ENCODE measurements at places on chromosomes 5 and 9.

GRCh38 chr9:91714020-91714806, 235.8 kb downstream of the ROR2 start:
- no peak for DNase-seq

DNA sequence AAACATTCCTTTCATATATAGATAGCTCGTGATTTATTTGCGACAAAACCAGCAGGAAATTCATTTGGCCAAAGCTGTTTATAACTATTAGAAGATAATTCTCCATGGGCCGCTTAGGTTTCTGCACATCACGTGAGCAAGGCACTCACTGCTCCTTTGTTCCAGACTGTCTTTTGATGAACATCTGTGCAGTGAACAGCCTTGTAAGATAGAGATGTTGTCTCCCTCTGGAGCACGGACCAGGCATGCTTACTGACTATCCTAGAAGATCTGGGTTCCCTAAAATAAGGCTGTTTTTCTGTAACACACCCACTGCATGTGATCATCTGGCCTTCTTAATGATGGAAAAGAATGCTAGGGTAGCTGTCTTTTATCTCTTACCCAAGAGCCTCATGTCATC, 30.9 kb downstream of the YIPF5 start:
- DNase-seq: no peak

GRCh38 chr5:35220967-35221366, 9.3 kb downstream of the PRLR start:
- DNase-seq: no peak

DNA sequence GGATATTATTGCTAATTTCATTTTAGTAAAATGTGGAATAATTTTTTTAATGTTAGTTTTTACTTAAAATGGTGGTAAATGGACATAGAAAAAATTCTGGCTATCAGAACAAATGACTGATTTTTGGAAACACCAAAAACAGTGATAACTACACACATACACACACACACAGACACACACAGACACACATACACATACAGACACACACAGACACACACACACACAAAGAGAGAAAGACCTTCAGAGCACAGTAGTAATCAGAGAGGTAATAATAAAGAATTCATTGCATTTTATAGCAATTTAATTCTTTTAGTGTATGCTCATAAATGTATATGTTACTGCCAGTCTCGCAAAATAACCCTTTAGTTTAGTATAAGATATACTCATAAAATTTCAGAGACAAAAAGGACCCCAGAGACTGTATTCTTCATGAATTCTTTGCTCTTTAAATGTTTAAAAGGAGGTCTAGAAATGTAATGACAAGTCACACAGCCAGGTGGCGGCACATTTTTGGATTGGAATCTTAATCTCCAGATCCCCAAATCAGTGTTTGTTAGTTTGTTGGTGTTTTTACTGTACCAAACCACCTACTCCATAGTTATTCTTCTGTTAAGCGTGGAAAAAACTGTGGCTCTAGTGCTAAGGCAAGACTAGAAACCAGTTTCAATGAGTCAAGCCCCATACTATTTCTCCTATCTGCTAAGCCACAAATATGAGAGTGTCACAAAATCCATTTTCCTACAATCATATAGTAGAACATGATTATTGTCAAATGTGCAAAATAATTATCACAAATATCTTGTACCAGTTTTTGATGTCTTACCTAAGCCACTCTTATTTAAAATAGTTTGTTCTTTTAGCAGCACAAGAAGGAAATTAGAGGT, 109.9 kb downstream of the EDIL3 start:
- DNase-seq: no peak

- DNase-seq: no peak
These were observed 23.8 kb downstream of the SLC12A7 start for GRCh38 chr5:1088031-1088430.

DNA sequence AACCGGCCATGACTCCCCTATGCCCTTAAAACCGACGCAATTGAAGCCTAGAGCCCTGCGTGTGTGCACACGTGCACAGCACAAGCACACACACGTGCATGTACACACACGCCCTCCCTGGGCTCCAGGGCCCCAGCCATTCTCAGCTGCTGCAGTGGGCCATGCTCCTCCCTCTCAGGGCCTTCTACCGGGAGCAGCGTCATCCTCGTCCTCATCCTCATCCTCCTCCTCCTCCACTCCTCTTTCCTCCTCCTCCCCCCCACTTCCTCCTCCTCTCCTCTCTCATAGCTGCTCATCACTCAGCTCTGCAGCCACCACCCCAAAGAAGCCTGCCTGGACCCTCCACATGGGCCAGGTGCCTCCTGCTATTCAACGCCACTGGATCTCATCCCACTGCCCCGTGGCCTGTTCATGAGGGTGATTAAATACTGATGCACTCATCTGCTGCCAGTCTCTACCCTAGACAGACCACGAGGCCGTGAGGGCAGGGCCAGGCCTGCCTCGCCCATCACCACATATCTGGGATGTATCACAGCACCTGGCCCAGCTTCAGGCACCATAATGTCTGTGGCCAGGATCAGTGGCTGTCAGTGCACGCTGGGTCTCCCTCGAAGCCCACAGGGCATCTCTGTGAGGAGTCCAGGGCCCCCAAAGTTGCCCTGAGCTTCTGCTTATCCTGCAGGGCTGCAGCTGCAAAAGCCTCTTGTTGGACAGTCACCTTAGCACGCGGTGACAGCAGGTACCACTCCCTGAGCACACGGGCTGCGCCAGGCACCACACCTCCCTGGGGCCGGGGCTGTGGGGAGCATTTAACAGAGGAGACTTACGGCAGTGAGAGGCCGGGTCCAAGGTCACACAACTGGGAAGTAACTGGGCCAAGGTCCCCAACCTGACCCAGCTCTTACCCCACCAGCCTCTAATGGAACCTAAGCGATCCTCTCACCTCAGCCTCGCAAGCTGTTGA, 9.8 kb downstream of the FAM78A start:
- no peak for DNase-seq

DNA sequence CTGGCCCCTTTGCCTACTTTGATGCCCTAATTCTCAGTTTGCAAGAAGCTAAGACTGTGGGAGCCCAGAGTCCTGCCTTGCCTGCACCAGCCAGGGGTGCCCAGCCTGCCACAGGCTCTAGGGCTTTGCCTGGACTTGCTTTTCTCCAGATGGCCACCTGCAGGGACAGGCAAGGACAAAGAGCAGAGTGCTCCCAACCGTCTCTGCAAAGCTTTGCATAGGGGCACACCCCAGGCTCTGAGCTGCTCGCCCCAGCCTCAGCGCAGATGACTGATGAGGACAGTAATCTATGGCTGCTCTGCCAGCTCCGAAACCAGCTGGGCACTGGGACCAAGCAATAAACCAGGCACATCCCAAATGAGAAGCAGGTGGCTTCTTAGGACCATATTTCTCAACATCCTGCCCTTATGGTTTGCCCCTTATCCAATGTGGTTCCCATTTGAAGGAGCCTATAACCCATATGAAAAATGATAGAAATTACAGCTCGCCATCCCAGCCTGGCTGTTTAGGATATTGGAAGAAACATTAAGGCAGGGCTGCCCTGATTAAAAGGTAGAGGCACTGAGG, 25.4 kb upstream of the TCF7 start:
- DNase-seq: no peak

DNA sequence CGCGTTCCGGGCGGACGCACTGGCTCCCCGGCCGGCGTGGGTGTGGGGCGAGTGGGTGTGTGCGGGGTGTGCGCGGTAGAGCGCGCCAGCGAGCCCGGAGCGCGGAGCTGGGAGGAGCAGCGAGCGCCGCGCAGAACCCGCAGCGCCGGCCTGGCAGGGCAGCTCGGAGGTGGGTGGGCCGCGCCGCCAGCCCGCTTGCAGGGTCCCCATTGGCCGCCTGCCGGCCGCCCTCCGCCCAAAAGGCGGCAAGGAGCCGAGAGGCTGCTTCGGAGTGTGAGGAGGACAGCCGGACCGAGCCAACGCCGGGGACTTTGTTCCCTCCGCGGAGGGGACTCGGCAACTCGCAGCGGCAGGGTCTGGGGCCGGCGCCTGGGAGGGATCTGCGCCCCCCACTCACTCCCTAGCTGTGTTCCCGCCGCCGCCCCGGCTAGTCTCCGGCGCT, at the start of gene DAPK1:
TSS of gene DAPK1 (plus strand) at position 264 of the 442 bp plus-strand sequence. CDS start 1,211 bp downstream, outside the sequence.
- no peak for DNase-seq

GRCh38 chr5:107486489-107486888, 184.2 kb downstream of the EFNA5 start:
- DNase-seq: no peak

GRCh38 chr9:35415402-35416097, 74.4 kb upstream of the RUSC2 start:
- DNase-seq: no peak

DNA sequence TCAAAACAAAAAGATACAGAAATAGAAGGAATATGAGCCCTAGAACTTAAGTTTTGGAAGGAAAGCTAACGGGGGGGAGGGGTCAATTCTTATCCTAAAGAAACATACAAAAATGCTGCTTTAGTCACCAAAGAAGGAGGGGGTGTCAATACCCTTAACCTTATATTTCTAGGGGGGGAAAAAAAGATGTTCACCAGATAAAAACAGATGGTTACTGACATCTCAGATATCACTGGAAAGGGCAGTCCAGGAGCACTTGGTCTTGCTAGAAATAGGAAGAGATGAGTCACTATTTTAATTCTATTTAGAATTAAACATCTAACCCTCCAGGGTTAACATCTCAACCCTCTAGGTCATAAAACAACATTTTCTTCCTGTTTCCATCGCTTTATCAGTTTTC, 1.7 kb downstream of the DIAPH1 start:
- DNase-seq: no peak

- no peak for DNase-seq
These were observed 85.1 kb downstream of the FBXL7 start for GRCh38 chr5:15585128-15585527.

- DNase-seq: no peak
These were observed 12.4 kb upstream of the TMC1 start for GRCh38 chr9:72509053-72509452.

DNA sequence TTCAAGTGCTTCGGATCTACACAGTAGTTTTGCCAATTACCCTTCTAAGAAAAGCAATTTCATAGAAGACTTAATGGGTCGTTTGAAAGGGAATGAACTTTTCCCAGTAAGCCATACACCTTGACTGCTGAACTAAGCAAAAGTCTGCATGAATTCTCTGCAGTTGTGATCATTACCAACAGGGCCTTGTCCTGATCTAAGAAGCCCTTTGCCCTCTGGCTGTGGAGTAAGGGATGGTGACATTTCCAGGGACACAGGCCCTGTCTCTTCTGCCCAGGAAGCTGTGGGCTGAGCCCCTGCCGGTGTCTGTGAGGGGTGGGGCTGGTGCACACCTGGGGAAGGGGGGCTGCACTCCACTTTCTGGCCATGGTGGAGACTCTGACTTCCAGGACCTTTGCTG, 30.5 kb downstream of the ZDHHC11 start:
- DNase-seq: no peak

DNA sequence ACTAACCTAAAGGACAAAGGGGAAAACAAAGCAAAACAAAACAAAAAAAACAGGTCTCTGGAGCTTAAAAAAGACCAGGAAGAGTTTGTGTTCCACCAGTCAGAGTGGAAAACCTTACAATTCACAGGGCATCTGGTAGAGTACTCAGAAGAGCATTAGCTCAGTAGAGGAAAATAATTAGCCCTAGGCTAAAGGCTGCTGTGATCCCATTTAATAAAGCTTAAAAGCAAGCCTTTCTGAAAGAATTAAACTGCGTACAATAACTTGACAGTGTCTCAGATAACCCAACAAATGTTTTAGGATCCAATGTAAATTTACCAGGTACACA, 7.3 kb downstream of the ECM2 start:
- no peak for DNase-seq

GRCh38 chr9:69389437-69389995, 64.5 kb downstream of the ENTREP1 start:
- no peak for DNase-seq

DNA sequence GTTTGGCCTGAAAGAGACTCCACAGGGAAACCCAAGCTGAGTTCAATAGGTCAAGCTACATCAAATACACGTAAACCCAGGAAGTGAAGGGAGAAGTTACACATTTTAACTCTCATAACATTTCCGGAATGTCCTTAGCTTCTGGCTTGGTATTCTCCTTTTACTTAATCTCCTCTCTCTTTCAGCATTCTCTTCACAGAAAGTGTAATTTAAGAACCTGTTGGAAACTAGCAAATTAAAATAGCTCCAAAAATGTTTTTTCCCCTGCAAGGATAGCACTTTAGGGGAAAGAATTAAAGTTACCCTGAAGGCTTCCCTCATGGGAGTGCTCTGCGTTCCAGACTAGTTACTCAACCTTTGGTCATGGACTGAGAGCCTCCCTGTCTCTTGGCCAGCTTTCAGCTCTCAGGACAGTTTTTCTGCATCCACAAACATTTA, 292.7 kb upstream of the TARS1 start:
- DNase-seq: no peak

DNA sequence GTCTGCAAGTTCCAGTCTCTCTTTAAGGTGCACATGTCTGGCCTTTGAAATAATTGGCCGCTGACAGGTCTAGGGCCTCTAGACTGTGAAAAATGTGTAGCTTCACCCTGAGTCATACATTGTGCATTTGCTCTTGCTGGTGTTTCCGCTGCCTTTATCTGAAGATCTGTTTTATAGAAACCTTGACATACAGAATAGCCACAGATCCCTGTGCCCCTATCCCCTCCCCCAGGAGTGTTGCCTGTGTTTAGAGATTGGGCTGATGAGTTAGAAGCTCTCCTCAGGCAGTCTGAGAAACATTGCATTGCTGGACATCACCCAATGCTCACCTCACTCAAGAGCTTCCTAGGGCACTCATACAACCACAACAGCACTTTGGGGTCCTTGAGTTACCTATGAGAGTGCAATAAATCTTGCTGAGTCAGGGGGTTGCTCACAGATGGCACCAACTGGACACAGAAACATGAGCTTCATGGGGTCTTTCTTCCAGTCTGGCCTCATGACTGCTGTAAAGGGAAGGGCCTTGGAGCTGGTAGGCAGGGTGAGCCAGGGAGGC, 3.8 kb upstream of the ZNF782 start:
- DNase-seq: no peak

DNA sequence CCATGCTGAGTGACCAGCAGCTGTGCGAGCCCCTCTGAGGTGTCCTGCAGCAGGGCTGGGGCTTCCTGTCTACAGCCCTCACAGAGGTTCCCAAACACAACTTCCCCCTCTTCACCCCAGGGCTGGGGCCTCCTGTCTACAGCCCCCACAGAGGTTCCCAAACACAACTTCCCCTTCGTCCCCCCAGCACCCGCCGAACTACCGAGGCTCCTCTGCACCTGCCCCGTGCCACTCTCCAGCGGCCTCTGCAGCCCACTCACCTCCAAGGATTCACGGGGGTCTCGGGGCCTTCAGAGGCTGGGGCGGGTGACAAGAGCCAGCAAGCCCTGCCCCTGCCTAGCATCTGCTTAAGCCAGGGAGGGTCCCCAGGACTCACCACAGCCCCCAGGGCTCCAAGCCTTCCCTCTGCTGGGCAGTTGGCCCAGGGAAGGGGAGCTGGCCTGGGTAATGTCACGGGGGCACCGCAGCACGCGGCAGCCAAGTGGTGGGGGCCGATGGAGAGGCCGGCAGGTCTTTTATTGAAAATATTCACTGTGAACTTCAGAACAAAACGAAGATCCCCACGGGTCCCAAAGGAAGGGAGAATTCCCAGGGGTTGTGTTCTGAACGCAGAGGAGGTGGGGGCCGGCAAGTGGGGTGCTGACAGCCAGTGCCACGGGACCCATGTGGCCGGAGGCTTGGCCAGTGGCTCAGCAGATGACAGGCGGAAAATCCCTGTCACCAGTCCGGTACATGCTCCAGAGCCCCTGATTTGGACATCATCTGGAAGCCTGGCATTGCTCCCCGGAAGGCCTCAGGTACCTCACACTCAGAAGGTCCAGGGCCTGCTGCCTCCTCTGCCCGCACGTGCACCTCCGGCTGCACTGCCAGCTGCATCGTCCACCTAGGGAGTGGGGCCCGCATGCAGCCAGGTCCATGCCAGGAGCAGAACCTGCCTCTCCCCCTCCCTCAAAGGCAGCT, 125.3 kb downstream of the ADAMTS2 start:
- DNase-seq: no peak

All from activated T-helper 1 cell treated with Interleukin-2 at 50 U/mL for 16 hours (primary cell).